ENCODE measurements at places on chromosomes 1 and 21. TPM values are rescaled to one million over a fixed set of nuclear protein-coding genes. Genes with fewer than 3 reads are reported as not detected.

GRCh38 chr1:44251989-44252671, 38.9 kb downstream of the DMAP1 start:
- DNase-seq = no peak

- no peak for DNase-seq
Observed at GRCh38 chr1:22636927-22637326, 499 bp downstream of the C1QA start.

GRCh38 chr1:65813956-65814355, 21.3 kb downstream of the PDE4B start:
- peak; percentile 34 for DNase-seq

- no peak for DNase-seq
Observed at GRCh38 chr1:23159963-23160877, 8.4 kb downstream of the LUZP1 start.

GRCh38 chr1:223827193-223827663, 18.5 kb downstream of the TP53BP2 start:
- DNase-seq = peak; percentile 55

- no peak for DNase-seq
Observed at GRCh38 chr1:211497489-211498045, 5.6 kb upstream of the RD3 start.

DNA sequence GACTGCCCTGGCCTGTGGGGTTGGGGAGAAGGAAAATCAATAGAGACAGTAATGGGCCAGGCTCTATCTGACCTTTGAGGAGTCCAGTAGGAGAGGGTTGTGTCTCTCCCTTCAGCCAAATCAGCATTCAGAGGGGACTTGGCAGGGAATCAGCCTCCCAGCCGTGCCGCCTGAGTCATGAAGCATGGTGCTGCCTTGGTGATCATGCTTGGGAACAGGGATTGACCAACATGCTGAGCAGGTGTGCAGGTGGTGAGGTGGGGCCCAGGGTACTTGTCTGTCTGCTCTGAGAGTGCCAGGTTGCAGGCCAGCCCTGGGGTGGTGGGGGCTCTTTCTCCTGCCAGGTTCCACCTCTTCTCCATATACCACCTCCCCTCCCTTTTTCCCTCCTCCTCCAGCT, 58.9 kb upstream of the TLR5 start:
- DNase-seq = no peak

DNA sequence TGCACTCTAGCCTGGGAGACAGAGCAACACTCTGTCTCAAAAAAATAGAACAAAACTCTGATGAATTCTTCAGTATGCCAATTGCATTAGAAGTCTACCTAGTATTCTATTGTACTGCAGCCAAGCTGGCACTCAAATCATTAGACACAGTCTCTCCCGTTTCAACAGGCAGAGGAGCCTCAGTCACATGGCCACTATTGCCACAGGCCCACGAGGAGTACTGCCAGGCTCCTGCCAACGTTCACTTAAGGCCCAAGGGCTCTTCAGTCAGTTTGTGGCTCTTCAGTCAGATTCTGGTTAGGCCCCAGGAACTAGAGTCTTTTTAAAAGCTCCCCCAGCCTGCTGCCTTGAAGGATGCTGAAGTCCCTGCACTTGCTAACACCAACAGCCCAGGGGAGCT, 73.4 kb downstream of the SH3BGR start:
- no peak for DNase-seq

DNA sequence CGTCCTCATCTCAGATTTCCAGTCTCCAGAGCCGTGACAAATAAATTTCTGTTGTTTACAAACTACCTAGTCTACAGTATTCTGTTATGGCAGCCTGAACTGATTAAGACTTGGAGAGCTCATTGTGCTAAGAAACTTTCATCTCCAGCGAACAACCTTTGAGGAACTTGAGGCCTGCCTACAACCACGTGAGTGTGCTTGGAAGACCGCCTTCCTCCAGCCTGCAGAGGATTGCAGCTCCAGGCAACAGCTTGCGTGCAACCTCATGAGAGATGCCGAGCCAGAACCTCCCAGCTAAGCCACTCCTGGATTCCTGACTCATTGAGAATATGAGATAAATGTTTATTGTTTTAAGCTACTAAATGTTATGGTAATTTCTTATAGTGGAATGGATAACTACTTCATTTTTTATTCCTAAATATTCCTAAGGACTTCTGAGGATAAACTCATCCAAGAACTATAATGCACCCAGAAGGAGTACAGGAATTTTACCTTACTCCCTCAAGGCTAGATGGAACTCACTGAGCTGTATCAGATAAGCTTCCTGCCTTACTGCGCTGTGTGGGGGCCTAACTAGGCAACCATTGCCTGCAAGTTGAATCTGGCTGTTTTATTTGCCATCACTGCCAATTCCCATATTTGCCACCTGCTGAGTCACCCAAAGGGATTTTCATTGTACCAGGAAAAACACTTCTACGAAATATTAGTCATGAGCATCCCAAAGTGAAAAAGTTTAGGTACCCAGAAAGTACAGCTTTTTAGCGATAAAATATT, 17.6 kb downstream of the FAM177B start:
- peak; percentile 96 for DNase-seq

DNA sequence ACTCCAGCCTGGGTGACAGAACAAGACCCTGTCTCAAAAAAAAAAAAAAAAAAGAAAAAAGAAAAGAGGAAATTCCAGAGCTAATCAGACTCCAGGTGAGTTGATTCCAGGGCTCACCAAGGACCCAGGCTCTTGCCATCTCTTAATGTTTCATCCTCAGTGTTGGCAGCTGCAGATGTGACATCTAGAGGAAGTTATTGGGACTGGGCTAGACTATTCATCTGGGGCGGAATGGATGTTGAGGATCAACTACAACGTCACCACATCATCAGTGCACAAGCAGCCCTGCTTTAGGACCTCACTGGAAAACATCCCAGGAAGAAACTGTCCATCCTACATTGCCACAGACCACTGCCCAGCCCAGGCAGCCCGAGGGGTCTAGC, 28.6 kb upstream of the PARP1 start:
- no peak for DNase-seq

DNA sequence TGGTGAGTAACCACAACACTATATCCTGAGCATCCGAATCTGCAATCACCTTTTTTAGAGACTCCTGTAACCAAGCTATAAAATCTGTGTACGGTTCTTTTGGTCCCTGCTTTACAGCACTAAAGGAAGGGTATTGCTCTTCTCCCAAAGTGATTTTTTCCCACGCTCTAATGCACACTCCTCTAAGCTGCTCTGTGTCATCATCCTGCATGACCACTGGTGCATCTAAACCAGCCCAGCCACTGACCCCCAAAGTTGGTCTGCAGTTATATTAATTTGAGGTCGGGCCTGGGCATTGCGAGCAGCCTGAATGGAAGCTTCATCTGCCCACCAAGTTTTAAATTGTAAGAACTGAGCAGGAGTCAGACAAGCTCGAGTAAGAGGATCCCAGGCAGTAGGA, 480.0 kb downstream of the PTPRU start:
- DNase-seq = no peak

- no peak for DNase-seq
Observed at GRCh38 chr1:150237746-150238145, 1.8 kb upstream of the ANP32E start.

DNA sequence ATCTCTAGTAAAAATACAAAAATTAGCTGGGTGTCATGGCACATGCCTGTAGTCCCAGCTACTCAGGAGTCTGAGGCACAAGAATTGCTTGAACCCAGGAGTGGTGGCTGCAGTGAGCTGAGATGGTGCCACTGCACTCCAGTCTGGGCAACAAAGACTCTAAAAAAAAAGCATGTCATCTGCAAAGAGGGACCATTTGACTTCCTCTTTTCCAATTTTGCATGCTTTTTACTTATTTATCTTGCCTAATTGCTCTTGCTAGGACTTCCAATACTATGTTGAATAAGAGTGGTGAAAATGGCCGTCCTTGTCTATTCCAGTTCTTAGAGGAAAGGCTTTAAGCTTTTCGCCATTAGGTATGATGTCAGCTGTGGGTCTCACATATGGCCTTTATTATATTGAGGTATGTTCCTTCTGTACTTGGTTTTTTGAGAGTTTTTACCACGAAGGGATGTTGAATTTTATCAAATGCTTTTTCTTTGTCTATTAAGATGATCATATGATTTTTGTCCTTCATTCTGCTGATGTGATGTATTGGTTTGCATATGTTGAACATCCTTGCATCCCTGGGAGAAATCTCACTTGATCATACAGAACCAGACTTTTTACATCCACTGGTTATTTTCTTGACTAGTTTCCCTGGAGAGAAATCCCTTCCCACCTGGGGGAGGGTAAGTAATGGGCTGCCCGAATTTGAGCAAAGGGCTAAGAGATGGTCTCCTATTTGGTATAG, 17.0 kb upstream of the RAP1GAP start:
- DNase-seq = no peak

GRCh38 chr1:25587290-25587689, 29.3 kb upstream of the MAN1C1 start:
- DNase-seq = no peak

- DNase-seq = peak; percentile 29
Observed at GRCh38 chr1:27430903-27431600, 38.6 kb downstream of the GPR3 start.

GRCh38 chr1:91879733-91880132, 6.2 kb downstream of the TGFBR3 start:
- DNase-seq = no peak

GRCh38 chr1:172642970-172643369, 15.9 kb upstream of the FASLG start:
- peak; percentile 41 for DNase-seq

GRCh38 chr1:28326984-28327383, 1.9 kb upstream of the MED18 start:
- DNase-seq = no peak

GRCh38 chr21:44931501-44932407, 8.1 kb upstream of the SLX9 start:
- DNase-seq = no peak

- peak; percentile 23 for DNase-seq
Observed at GRCh38 chr1:28591708-28592320, at the start of gene RAB42. RAB42 (plus strand) TSS chr1:28592265; CDS start chr1:28592512, 247 bp downstream.

- no peak for DNase-seq
Observed at GRCh38 chr1:1205769-1206375, 520 bp downstream of the TNFRSF18 start.

GRCh38 chr21:35051287-35051818, 2.3 kb upstream of the RUNX1 start:
- peak; percentile 95 for DNase-seq

GRCh38 chr1:15802234-15802965, 5.0 kb downstream of the UQCRHL start:
- DNase-seq = peak; percentile 24

DNA sequence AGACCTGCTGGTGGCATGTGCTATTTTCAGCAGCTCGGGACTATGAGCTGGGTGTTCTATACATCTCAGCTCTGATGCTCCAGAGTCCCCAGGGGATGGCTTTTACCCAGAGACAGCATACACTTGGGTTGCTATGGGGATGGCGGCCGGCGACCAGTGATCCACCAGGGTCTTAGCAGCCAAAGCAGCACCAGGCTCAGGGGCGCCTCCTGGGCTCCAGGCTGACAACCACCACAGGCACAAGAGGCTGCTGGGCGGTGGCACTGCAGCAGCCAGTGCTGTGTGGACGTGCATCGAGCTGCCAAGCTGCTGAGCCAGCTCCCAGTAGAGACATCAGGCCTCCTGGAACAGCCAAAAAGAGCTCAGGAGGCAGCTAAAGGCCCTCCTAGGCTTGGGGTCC, 37.6 kb upstream of the CLSTN1 start:
- DNase-seq = no peak

GRCh38 chr1:66402194-66402593, 131.8 kb upstream of the SGIP1 start:
- no peak for DNase-seq

GRCh38 chr1:206846487-206846886, 18.9 kb upstream of the IL20 start:
- no peak for DNase-seq

DNA sequence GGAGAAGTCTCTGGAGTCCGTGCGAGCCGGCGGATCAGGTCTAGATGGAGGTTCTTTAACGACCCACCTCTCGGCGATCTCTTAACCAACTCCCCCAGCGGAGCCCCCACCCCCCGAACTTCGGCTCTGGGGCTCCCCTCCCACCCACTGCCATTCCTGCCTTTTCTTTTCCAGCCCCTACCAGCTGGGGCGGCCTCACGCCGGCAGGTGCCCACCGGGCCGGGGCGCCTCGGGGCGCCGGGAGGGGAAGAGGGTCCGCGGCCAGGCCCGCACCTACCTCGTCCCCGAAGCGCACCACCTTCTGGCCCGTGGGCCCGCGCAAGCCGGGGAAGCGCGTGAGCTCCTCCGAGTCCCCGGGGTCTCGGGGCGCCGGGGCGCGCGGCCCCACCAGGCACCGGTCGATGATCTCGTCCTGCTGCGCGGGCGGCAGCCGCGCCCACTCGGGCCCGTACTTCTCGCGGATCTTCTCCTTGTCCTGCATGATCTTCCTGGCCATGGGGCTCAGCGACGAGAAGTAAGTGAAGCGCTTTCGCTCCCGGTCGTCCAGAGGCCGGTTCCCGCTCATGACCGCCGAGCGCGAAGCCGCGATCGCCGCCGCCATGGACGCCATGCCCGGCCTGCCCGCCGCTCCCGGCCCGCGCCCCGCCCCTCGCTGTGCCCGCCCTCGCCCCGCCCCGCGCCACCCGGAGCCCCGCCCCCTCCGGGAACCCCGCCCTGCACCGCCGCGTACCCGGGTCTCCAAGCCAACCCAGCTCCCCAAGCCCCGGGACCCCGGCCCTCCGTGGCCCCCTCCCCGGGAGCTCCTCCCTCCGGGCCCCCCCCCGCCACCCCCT, at the start of gene C1orf198:
Gene C1orf198, minus strand, starts transcription at position 619 of the 833 bp plus-strand sequence. Its CDS starts 9 bp downstream, at position 610.
- DNase-seq = no peak

GRCh38 chr1:228941666-228942065, 206.4 kb downstream of the RHOU start:
- DNase-seq = no peak

- peak; percentile 26 for DNase-seq
Observed at GRCh38 chr1:5991381-5992025, 722 bp downstream of the NPHP4 start.

The PEAR1 gene
- 2.6 TPM for total RNA-seq

The CD2 gene
- total RNA-seq = not detected

The LORICRIN gene
- not detected for total RNA-seq

The KRTAP19-8 gene
- total RNA-seq = not detected

The FCN3 gene
- not detected for total RNA-seq

The TMPRSS3 gene
- not detected for total RNA-seq

The SPATA46 gene
- not detected for total RNA-seq

The BSND gene
- not detected for total RNA-seq
